Esophagus squamous epithelium (tissue), 5 donors: ENCODE measurements at places on chromosomes 11 and 22. TPM values are rescaled to one million over a fixed set of nuclear protein-coding genes. Genes with fewer than 3 reads are reported as not detected.

DNA sequence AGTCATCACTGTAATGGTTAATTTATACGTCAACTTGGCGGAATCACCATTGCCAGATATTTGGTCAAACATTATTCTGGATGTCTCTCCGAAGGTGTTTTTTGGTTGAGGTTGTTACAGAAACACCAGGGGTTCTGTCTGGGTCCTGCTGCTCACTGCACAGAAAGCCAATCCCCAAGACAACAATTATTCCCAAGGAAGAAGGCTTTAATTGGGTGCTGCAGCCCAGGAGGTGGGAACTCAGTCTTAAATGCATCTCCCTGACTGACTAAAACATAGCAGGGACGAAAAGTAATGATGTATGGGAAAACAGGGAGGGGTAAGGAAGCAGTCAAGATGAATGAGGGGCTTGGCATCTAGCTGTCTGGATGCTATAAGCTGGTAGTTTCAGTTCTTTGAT, 331.3 kb downstream of the TBC1D22A start:
- no peak overlapping the region for H3K4me3 ChIP-seq
- H3K36me3 ChIP-seq, result no peaks in the 10 kb centered on the region
- H3K27me3 ChIP-seq, result no peaks in the 10 kb centered on the region
- no peak overlapping the region for H3K27ac ChIP-seq

The JAML gene
- 14.7 TPM for total RNA-seq

DNA sequence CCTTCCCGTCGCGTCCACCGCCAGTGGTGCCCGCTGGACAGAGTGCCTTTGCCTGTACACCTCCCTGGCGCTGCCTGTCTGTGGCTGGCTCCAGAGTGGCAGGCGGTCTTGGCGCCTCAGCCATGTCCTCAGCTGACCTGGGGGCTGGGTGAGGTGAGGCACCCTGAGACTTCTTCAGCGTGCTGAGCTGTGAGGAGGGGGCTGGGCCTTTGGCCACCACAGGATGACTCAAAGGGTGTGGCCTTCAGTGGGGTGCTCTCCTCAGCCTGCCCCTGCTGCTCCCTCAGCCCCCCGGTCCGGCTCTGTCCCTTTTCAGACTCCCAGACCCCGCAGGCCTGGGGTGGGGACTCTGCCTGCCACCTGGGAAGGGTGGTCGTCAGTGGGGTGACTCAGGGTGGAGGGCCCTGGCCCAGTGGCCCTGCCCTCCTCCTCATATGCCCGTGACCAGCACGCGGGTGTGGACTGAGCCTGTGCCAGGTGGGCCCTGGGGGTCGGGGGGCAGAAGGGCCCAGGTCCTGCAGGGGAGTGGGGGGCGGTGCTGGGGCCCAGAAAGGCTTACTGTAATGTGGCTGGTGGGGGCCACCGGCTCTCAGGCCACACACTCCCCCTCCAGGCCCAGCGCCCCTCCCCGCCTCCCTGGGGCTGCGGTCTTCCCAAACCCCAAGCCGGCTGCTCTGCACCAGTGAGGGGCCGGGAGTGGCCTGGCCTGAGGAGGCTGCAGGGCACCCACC, 15.9 kb downstream of the CRELD2 start:
- no peak for DNase-seq
- peaks cover 10% of the 10 kb centered on the region for H3K27me3 ChIP-seq

The C11orf42 gene
- not detected for total RNA-seq

DNA sequence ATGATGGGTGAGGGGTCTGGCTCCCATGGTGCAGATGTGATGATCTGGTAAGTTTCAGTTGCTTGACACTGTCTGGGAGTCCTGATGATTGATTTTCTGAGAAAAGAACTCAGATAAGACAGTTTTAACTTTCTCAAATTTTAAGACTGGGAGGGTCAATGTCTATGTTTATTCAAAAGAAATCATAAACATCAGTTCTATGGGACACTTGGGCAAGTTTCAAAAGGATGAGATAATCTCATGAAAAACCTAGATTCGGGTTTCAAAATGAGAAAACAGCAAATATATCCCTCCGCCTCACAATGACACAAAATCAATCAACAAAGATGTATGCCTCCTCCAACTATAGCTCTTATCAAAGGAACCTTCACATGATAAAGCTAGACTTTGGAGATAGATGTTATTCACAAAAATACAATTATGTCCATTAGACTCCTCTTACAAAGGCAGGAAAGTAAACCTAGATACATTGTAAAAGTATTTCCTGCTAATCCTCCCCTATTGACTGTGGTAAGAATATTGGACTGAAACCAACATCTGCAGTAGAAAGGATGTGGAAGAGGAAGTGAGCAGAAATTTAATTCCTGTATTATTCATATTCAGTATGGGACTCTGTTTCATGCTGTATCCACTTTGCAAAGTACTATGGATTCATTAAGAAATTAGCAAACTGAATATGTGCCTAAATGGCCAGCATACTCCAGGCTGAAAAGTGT, 21.6 kb downstream of the SVIP start:
- H3K36me3 ChIP-seq, result no peaks in the 10 kb centered on the region
- H3K4me1 ChIP-seq, result no peaks in the 10 kb centered on the region
- no peak overlapping the region for H3K4me3 ChIP-seq
- no peak for DNase-seq
- no peaks in the 10 kb centered on the region for H3K27me3 ChIP-seq

DNA sequence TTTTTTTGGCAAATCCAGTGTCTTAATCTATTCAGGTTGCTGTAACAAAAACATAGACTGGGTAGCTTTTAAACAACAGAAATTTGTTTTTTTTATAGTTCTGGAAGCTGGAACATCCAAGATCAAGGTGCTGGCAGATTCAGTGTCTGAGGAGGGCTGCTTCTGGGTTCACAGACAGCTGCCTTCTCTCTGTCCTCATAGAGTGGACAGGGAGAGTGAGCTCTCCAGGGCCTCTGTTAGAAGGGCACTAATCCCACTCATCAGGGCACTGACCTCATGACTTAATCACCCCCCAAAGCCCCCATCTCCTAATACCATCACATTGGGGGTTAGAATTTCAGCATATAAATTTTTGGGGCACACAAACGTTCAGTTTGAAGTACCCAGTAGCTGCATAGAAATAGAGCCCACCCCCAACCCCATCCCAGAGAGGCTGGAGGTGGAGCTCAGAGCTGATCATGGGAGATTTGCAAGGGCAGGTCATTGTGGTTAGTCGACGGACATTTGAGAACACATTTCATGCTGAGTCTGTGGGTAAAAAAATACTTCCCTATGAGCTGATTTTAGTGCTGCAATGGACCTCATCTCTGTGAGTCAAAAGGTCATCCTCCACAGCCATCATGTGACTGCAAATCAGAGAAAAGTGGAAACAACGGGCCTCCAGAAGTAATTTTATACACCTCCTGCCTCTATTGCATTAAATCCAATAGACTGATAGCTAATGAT, 203.1 kb upstream of the CADM1 start:
- H3K27me3 ChIP-seq, result no peaks in the 10 kb centered on the region
- no peak overlapping the region for H3K4me3 ChIP-seq
- no peaks in the 10 kb centered on the region for H3K4me1 ChIP-seq

The KDM4D gene
- 0.42 TPM for total RNA-seq

The PATE2 gene
- total RNA-seq, result not detected

The LRP4 gene
- total RNA-seq, result 5.4 TPM

The MCAM gene
- total RNA-seq, result 169 TPM

The KBTBD4 gene
- 12.4 TPM for total RNA-seq

- H3K27me3 ChIP-seq, result no peaks in the 10 kb centered on the region
- no peak overlapping the region for H3K27ac ChIP-seq
- H3K4me3 ChIP-seq, result no peak overlapping the region
- no peak for DNase-seq
- no peaks in the 10 kb centered on the region for H3K4me1 ChIP-seq
Measured at GRCh38 chr22:41893591-41894375, 21.1 kb downstream of the SHISA8 start.

DNA sequence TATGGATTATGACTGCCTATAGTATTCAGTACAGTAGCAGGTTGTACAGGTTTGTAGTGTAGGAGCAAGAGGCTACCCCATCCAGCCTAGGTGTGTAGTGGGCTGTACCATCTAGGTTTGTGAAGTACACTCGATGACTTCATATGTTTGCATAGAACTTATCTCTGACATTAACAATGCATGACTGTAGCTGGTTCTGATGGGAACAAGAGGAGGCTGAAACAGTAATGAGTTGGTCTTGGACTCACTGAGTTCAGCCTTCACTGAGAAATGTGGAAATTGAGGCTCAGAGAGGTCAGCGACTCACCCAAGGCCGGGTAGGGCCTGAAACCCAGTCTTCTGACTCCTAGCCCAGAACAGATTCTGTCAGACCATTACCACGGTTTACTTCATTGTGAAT, 13.0 kb downstream of the MYO7A start:
- no peak overlapping the region for H3K27ac ChIP-seq
- DNase-seq, result no peak
- peaks cover 3% of the 10 kb centered on the region for H3K4me1 ChIP-seq
- no peaks in the 10 kb centered on the region for H3K36me3 ChIP-seq
- no peaks in the 10 kb centered on the region for H3K27me3 ChIP-seq

The OR6A2 gene
- total RNA-seq, result 0.79 TPM

The P2RX3 gene
- not detected for total RNA-seq

The FJX1 gene
- 8.8 TPM for total RNA-seq

The MRGPRX4 gene
- not detected for total RNA-seq

The DERL3 gene
- not detected for total RNA-seq

The NTM gene
- 0.88 TPM for total RNA-seq

DNA sequence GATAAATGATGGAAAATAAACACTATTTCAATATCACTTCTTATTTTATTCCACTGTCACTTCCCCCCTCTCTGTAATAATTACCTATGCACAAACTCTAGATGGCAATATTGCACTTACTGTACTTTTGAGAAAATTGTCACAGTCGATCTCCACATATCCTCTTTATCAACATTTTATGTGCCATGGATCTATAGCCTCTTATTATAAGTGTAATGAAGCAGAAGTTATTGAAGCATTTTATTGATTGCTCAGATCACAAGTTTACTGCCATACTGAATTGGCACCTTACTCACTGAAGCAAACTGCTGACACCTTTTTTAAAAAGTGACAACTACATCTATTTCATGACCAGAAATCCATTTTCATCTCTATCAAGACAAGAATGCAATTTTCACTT, 133.4 kb downstream of the DCDC1 start:
- DNase-seq, result no peak
- no peaks in the 10 kb centered on the region for H3K27me3 ChIP-seq
- no peak overlapping the region for H3K4me3 ChIP-seq
- H3K4me1 ChIP-seq, result no peaks in the 10 kb centered on the region
- H3K36me3 ChIP-seq, result no peaks in the 10 kb centered on the region
- H3K27ac ChIP-seq, result no peak overlapping the region

The IGF2 gene
- total RNA-seq, result 4.0 TPM

- no peak for DNase-seq
- H3K27me3 ChIP-seq, result no peaks in the 10 kb centered on the region
- H3K27ac ChIP-seq, result no peak overlapping the region
- H3K36me3 ChIP-seq, result no peaks in the 10 kb centered on the region
- H3K4me3 ChIP-seq, result no peak overlapping the region
Measured at GRCh38 chr11:117941976-117942654, 12.9 kb upstream of the TMPRSS13 start.

- no peak overlapping the region for H3K4me3 ChIP-seq
- H3K27me3 ChIP-seq, result no peaks in the 10 kb centered on the region
- no peak for DNase-seq
- peaks cover 51% of the 10 kb centered on the region for H3K4me1 ChIP-seq
Measured at GRCh38 chr22:38111925-38112355, 1.5 kb upstream of the BAIAP2L2 start.
